B cell (primary cell): ENCODE measurements at places on chromosomes 11 and 22. TPM values are rescaled to one million over a fixed set of nuclear protein-coding genes. Genes with fewer than 3 reads are reported as not detected.
A peak's percentile ranks its signal among the peaks of the same experiment; 100 is the strongest.

- no peaks in the 10 kb centered on the region for H3K36me3 ChIP-seq
- no peak overlapping the region for H3K27ac ChIP-seq
- no peak overlapping the region for H3K4me3 ChIP-seq
- H3K4me1 ChIP-seq: no peaks in the 10 kb centered on the region
- DNase-seq: no peak
These were observed 6.2 kb downstream of the USH1C start for GRCh38 chr11:17538054-17538453.

- DNase-seq: no peak
- no peaks in the 10 kb centered on the region for H3K36me3 ChIP-seq
- H3K4me1 ChIP-seq: no peaks in the 10 kb centered on the region
- peaks cover 13% of the 10 kb centered on the region for H3K27me3 ChIP-seq
- H3K27ac ChIP-seq: no peak overlapping the region
These were observed 72.8 kb upstream of the MYOD1 start for GRCh38 chr11:17646451-17647145.

LIF gene
- polyA plus RNA-seq: 0.06 TPM in 1 of 2 replicates, not detected in the other

- no peak overlapping the region for H3K27ac ChIP-seq
- H3K4me3 ChIP-seq: no peak overlapping the region
- no peaks in the 10 kb centered on the region for H3K27me3 ChIP-seq
- no peak for DNase-seq
These were observed 56.8 kb downstream of the C22orf31 start for GRCh38 chr22:29004647-29005371.

GRCh38 chr11:9748361-9748970, 84.6 kb downstream of the SWAP70 start:
- peak overlapping the region; percentile 40 for H3K27ac ChIP-seq
- H3K4me1 ChIP-seq: peaks cover 49% of the 10 kb centered on the region
- no peaks in the 10 kb centered on the region for H3K27me3 ChIP-seq
- peaks cover 8% of the 10 kb centered on the region for H3K36me3 ChIP-seq
- H3K4me3 ChIP-seq: no peak overlapping the region
- peak; percentile 88 for DNase-seq

DNA sequence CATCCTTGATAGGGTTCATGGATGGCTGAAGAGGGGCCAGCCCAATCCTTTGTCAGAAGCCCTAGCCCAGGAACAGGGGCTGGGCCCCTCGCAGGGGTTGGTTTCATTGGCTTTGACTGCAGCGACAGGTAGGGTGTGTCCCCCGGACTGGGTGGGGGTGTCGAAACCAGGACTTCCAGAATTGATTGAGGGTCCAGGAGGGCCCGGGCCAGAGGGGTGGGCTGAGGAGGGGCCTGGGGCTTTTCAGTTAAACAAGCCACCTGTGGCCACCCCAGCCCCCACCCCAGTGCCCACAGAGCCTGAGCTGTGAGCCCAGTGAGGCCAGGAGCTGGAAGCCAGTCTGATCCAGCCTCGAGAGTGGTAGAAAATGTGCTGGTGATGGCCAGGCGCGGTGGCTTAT, 18.1 kb upstream of the PRR5 start:
- no peak overlapping the region for H3K4me3 ChIP-seq
- no peak overlapping the region for H3K27ac ChIP-seq
- H3K36me3 ChIP-seq: no peaks in the 10 kb centered on the region
- no peak for DNase-seq

TNRC6B gene
- polyA plus RNA-seq: 28.8 and 34.1 TPM in 2 replicates

DNA sequence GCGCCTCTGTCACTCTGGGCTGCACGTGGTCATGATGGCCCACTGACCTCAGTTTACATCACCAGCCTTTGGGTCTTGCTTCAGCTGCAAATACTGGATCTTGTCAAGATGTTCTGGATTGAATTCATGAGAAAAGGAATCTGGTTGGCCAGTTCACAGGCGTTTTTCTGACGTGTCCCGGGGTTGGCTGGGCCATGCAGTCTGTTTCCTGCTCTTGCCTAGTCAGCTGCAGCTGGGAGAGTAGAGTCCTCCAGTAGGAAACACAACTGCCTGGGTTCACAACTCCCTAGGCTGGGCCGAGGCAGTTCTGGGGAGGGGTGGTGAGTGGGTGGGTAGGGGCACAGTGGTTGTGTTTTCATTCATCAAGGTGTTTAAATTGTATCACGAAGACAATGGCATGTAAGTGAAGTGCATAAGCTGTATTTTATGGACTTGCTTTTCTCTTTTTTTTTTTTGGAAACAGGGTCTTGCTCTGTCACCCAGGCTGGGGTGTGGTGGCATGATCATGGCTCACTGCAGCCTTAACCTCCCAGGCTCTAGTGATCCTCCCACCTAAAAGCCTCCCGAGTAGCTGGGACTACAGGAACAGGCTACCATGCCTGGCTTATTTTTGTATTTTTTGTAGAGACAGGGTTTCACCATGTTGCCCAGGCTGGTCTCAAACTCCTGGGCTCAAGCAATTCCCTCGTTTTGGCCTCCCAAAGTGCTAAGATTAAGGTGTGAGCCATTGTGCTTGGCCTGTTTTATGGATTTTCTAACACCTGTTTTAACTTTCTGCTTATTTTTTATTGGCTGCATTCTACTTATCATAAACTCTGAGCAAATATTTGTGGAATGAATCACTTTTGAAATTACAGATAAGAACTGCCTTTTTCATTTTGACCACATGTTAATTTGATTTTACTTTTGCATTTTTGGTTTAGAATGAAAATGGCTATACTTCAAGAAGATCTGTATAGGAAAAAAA, 54.0 kb upstream of the PITPNB start:
- no peaks in the 10 kb centered on the region for H3K4me1 ChIP-seq
- H3K36me3 ChIP-seq: no peaks in the 10 kb centered on the region
- H3K27ac ChIP-seq: no peak overlapping the region
- H3K4me3 ChIP-seq: no peak overlapping the region
- no peak for DNase-seq

GRCh38 chr22:46736705-46737104, 1.3 kb downstream of the CERK start:
- H3K4me1 ChIP-seq: peaks cover 49% of the 10 kb centered on the region
- no peak overlapping the region for H3K4me3 ChIP-seq
- H3K36me3 ChIP-seq: peaks cover 4% of the 10 kb centered on the region
- no peak overlapping the region for H3K27ac ChIP-seq
- H3K27me3 ChIP-seq: peaks cover 3% of the 10 kb centered on the region

GRCh38 chr22:21929253-21929652, 23.4 kb downstream of the PPM1F start:
- H3K27me3 ChIP-seq: no peaks in the 10 kb centered on the region
- H3K36me3 ChIP-seq: peaks cover 51% of the 10 kb centered on the region
- no peaks in the 10 kb centered on the region for H3K4me1 ChIP-seq
- no peak overlapping the region for H3K4me3 ChIP-seq
- no peak overlapping the region for H3K27ac ChIP-seq

- H3K27ac ChIP-seq: no peak overlapping the region
- DNase-seq: no peak
- no peaks in the 10 kb centered on the region for H3K36me3 ChIP-seq
- H3K27me3 ChIP-seq: no peaks in the 10 kb centered on the region
- no peak overlapping the region for H3K4me3 ChIP-seq
These were observed 34.2 kb upstream of the TSKU start for GRCh38 chr11:76748948-76749347.

DNA sequence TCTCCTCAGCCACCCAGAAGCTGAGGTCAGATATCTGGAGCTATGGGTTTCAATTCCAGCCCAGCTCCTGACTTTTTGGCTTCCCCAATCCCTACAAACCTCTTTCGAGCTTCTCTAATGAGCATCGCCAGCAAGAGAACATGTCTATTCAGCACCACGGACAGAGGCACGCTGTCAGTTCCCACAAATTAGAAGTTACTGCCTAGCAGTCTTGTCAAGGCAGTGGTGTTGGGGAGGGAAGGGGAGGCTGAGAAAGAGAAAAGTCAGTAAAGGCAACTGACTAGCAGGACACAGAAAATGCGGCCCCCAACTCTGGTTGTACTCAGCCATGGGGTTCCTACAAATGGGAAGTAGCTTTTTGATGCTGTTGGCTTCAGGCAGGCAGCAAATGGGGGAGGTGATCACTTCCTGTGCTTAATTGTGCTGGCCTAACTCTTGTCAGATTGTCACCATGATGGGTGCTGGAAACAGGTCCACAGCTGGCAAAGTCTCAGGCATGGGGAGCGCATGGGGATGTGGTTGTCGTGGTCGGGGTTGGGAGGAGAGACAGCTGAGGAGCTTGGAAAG, 205.9 kb downstream of the ST3GAL4 start:
- no peaks in the 10 kb centered on the region for H3K36me3 ChIP-seq
- H3K27ac ChIP-seq: no peak overlapping the region
- DNase-seq: no peak
- H3K4me3 ChIP-seq: no peak overlapping the region

PTPN5 gene
- polyA plus RNA-seq: not detected in 2 replicates

GRCh38 chr11:12064136-12064953, 46.0 kb upstream of the MICAL2 start:
- no peak overlapping the region for H3K27ac ChIP-seq
- no peaks in the 10 kb centered on the region for H3K4me1 ChIP-seq
- DNase-seq: no peak
- no peaks in the 10 kb centered on the region for H3K36me3 ChIP-seq

IL17REL gene
- 0.09 and 0.12 TPM in 2 replicates for polyA plus RNA-seq
